ENCODE measurements at places on chromosomes 4 and X.

GRCh38 chr4:73538162-73538561 lies 56.6 kb downstream of the AFM start:
- DNase-seq, result no peak
- H3K4me1 ChIP-seq, result no peaks in the 10 kb centered on the region
- no peak overlapping the region for H3K4me3 ChIP-seq
- no peaks in the 10 kb centered on the region for H3K27me3 ChIP-seq

DNA sequence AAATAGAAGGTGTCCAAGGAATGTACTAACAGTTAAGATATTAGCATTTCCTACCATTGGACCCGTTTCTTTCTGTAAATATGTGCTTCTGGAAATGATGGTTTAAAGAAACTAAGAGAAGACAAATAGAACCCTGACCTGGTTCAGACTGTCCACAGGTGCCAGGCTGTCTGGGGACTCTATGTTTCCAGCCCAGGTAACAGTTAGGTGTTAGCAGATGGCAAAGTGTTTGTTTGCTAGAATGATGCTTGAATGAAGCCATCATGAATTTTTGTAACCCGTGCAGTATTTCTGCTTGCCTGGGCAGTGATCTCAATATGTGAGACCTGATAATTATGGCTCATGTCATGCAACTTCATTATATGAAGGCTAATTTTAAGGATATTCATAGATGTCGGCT lies 87.5 kb downstream of the LRRC66 start:
- no peak overlapping the region for H3K4me3 ChIP-seq
- H3K4me1 ChIP-seq, result no peaks in the 10 kb centered on the region
- H3K27ac ChIP-seq, result no peak overlapping the region
- no peaks in the 10 kb centered on the region for H3K27me3 ChIP-seq
- DNase-seq, result no peak

DNA sequence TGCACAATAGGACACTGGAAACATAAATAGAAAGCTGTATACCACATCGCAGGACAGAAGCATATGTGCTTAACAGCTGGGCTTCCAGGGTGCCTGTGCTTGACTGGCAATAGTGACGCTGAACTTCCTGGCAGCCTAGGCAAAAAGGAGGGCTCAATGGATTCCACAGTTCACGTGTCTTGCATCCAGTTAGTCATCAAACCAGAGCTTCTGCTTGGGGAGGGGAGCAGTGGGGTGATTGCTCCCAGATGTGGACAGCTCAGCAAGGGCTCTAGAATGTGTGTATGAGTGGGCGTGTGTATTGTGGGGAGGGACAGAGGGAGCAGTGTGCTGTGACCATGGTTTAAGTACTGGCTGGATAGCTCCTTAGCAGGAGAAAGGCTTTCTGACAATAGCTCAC lies 2.3 kb downstream of the PRRG3 start:
- no peak overlapping the region for H3K4me3 ChIP-seq
- H3K27ac ChIP-seq, result no peak overlapping the region
- no peaks in the 10 kb centered on the region for H3K4me1 ChIP-seq
- peaks cover 6% of the 10 kb centered on the region for H3K36me3 ChIP-seq

- H3K36me3 ChIP-seq, result peaks cover 14% of the 10 kb centered on the region
- no peak overlapping the region for H3K27ac ChIP-seq
- DNase-seq, result no peak
- no peaks in the 10 kb centered on the region for H3K27me3 ChIP-seq
- no peak overlapping the region for H3K4me3 ChIP-seq
Observed at GRCh38 chr4:51958199-51958968, 61.8 kb downstream of the LRRC66 start.

- no peak overlapping the region for H3K4me3 ChIP-seq
- H3K4me1 ChIP-seq, result peaks cover 10% of the 10 kb centered on the region
- H3K27me3 ChIP-seq, result no peaks in the 10 kb centered on the region
- no peaks in the 10 kb centered on the region for H3K36me3 ChIP-seq
- no peak for DNase-seq
- H3K27ac ChIP-seq, result peak overlapping the region; percentile 61
Observed at GRCh38 chrX:38820751-38821150, 19.5 kb downstream of the MID1IP1 start.

DNA sequence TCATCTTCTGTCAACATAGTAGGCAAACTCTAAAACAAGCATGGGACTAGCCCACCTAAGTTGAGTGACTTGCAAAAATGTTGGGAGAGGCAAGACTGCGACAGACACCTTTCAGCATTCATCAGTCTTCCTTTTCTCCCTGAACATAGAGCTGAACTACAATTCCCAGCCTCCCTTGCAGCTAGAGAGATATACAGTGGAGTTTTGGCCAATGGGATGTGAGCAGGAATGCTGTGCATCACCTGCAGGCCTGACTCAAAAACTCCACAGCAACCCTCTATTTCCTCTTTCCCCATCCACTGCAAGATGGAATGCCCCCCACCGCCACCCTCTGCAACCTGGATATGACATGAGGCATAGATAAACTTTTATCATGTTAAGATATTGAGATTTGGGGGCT lies 66.5 kb downstream of the PDHA1 start:
- no peak overlapping the region for H3K4me3 ChIP-seq
- peaks cover 17% of the 10 kb centered on the region for H3K27me3 ChIP-seq
- no peaks in the 10 kb centered on the region for H3K36me3 ChIP-seq

GRCh38 chrX:3451571-3451970 lies 105.1 kb upstream of the MXRA5 start:
- H3K4me3 ChIP-seq, result no peak overlapping the region
- H3K27me3 ChIP-seq, result peaks cover under 1% of the 10 kb centered on the region
- H3K36me3 ChIP-seq, result no peaks in the 10 kb centered on the region
- H3K27ac ChIP-seq, result no peak overlapping the region
- no peak for DNase-seq

DNA sequence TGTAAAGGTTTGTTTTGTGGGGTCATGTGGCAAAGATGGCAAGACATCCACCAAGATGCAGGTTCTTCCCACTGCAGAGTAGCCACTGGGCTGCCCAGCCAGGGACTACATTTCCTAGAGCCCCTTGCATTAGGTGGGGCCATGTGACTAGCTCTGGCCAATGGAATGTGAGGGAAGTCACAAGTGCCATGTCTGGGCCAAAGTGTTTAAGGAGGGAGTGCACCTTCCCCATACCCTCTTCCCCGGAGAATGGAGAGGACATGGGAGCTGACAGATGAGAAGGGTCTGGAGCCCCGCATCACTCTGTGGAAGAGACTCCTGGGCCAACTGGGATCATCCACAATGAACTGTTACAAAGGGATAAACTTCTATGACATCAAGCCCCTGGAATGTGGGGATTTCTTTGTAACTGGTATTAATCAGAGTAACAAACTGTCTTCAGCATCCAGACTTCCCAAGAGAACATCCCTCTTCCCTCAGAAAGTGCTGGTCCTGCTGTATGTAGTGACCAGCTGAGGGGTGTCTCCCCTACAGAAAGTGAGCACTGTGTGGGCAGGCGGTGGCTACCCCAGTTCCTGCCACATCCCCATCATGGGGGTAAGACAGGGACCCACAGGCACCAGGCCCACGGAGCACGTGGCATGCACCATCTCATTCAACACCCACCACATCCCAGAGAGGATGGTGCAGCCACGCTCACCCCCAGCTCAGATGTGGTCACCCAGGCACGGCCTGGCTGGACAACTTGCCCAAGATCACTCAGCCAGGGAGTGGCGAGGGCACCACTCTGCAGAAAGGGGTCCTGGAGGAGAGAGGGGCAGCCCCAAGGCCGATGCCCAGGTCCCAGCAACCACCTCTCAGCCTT lies 10.9 kb downstream of the PPP2R2C start:
- no peak overlapping the region for H3K4me3 ChIP-seq
- DNase-seq, result no peak
- no peaks in the 10 kb centered on the region for H3K27me3 ChIP-seq
- no peaks in the 10 kb centered on the region for H3K4me1 ChIP-seq
- no peaks in the 10 kb centered on the region for H3K36me3 ChIP-seq

DNA sequence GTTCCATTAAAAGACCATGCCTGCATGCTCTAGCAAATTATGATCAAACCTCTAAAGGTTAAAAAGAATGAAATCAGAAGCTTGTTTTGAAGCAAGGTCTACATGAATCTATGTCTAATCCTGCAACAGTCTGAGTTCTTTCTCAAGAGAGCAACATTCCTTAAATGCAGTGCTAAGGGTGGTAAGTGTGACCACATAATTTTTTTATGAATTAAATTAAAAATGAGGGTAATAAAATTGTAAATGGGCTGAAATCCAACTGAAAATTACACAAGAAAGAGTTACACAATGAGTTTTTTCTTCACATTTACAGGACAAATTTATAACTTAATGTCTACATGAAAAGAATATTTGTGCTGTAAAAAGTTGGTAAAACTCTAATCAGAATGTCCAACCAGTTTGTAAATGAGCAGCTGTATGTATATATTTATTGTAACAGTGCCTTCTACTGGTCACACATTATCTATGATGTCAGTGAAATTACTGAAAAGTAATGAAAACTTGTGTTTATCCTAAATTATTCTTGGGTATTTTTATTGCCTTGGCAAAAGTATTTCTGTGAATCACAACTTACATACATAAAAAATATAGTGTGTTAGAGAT lies 336.3 kb upstream of the PITX2 start:
- H3K27me3 ChIP-seq, result peaks cover 55% of the 10 kb centered on the region
- H3K27ac ChIP-seq, result no peak overlapping the region
- DNase-seq, result peak; percentile 21
- H3K36me3 ChIP-seq, result no peaks in the 10 kb centered on the region

- no peak for DNase-seq
- no peak overlapping the region for H3K4me3 ChIP-seq
- H3K4me1 ChIP-seq, result peaks cover 5% of the 10 kb centered on the region
- no peak overlapping the region for H3K27ac ChIP-seq
- no peaks in the 10 kb centered on the region for H3K27me3 ChIP-seq
Observed at GRCh38 chr4:52371841-52372240, 287.3 kb downstream of the USP46 start.

GRCh38 chr4:168199260-168199957 lies 107.1 kb downstream of the ANXA10 start:
- H3K27ac ChIP-seq, result no peak overlapping the region
- H3K4me1 ChIP-seq, result no peaks in the 10 kb centered on the region
- no peak for DNase-seq
- no peaks in the 10 kb centered on the region for H3K27me3 ChIP-seq
- H3K36me3 ChIP-seq, result no peaks in the 10 kb centered on the region

DNA sequence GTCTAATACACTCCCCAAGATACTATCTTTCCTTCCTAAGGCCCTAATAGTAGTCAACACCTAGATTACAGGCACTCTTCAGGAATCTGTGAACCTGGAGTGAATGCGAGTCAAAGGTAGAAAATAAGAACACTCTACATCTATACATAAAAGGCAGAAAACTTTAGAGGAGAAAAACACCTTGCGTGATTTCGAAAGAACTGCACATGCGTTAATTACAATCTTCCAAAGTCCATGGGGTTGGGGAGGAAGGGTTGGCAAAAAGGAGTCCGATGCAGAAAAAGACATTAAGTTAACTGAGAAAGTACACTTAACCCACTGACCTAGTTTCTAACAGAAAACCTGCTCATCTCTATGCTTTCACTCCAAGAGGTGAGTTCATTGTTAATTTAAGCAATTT lies 27.3 kb downstream of the KLHL15 start:
- H3K4me3 ChIP-seq, result no peak overlapping the region
- H3K36me3 ChIP-seq, result peaks cover 37% of the 10 kb centered on the region
- no peak overlapping the region for H3K27ac ChIP-seq
- DNase-seq, result no peak
- peaks cover 31% of the 10 kb centered on the region for H3K27me3 ChIP-seq
- H3K4me1 ChIP-seq, result no peaks in the 10 kb centered on the region

- no peaks in the 10 kb centered on the region for H3K27me3 ChIP-seq
- no peak overlapping the region for H3K27ac ChIP-seq
- DNase-seq, result no peak
- H3K4me3 ChIP-seq, result no peak overlapping the region
- no peaks in the 10 kb centered on the region for H3K4me1 ChIP-seq
Observed at GRCh38 chrX:137425273-137425902, 140.5 kb upstream of the ZIC3 start.

DNA sequence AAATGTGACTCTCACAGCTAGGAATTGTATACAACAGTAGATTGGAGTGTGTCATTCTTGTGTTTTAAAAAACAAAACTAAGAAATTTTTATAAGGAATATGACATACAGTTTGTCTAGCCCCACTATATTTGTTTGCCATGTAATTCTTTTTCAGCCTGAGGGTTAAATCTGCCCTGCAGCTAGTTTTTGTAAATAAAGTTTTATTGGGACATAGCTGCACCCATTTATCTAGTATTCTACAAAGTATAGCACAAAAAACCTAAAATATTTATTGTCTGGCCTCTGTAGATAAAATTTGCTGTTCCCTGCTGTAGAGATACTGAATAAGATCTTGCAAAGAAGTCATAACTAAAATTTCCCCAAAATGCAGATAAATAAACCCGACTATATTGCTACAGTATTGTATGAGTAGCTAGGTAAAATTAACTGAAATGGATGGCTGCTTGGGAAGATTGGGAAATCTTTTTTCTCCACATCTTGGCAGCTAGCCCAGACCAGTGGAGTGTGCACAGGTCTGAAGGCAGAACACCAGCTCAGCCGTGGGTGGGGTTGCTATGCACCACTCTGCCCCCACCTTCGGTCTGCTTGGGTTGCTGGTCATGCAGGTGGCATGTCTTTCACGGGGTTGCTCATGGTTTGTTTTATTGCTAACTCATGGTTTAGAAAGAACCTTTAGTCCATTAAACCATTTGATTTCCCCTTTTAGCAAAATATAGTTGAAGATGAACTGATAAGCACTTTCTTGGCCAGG lies 127.9 kb downstream of the KLHL8 start:
- H3K27ac ChIP-seq, result peak overlapping the region; percentile 87
- no peaks in the 10 kb centered on the region for H3K27me3 ChIP-seq
- peaks cover 30% of the 10 kb centered on the region for H3K4me1 ChIP-seq

DNA sequence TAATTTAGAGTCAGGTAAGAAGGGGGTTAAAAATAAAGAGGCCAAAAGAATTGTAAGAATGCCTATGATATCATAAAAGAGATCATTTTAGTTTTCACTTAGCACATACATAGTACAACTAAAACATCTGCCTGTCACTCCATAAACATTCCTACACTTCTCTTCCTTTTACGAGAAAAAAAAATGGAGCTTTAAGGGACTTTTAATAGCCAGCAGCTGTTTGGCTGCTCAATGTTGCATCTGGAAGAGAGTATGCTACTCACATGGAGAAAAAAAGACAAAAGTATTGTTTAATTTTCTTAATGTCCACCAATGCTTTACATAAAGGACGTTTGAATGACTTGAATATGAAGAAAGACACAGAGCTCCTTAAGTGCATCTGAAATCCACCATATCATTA lies 48.7 kb upstream of the TNIP3 start:
- H3K4me3 ChIP-seq, result no peak overlapping the region
- no peaks in the 10 kb centered on the region for H3K36me3 ChIP-seq
- H3K4me1 ChIP-seq, result no peaks in the 10 kb centered on the region
- H3K27ac ChIP-seq, result no peak overlapping the region
- DNase-seq, result no peak

GRCh38 chr4:860561-860960 lies 34.6 kb upstream of the CPLX1 start:
- H3K4me3 ChIP-seq, result no peak overlapping the region
- DNase-seq, result no peak
- no peak overlapping the region for H3K27ac ChIP-seq
- no peaks in the 10 kb centered on the region for H3K4me1 ChIP-seq
- no peaks in the 10 kb centered on the region for H3K27me3 ChIP-seq

GRCh38 chr4:10030972-10031667 lies 9.8 kb upstream of the SLC2A9 start:
- no peak overlapping the region for H3K4me3 ChIP-seq
- peaks cover 27% of the 10 kb centered on the region for H3K4me1 ChIP-seq
- no peak for DNase-seq
- no peaks in the 10 kb centered on the region for H3K36me3 ChIP-seq
- H3K27me3 ChIP-seq, result no peaks in the 10 kb centered on the region

GRCh38 chr4:23590431-23590830 lies 299.4 kb downstream of the PPARGC1A start:
- H3K4me1 ChIP-seq, result no peaks in the 10 kb centered on the region
- no peaks in the 10 kb centered on the region for H3K27me3 ChIP-seq
- no peaks in the 10 kb centered on the region for H3K36me3 ChIP-seq
- H3K4me3 ChIP-seq, result no peak overlapping the region

All from MCF 10A (cell line).